ENCODE measurements at places on chromosomes 4 and X. TPM values are rescaled to one million over a fixed set of nuclear protein-coding genes. Genes with fewer than 3 reads are reported as not detected.

PPP1R2C gene
- not detected for total RNA-seq

JADE3 gene
- 10.2 TPM for total RNA-seq

BST1 gene
- not detected for total RNA-seq

DTHD1 gene
- not detected for total RNA-seq

RS1 gene
- not detected for total RNA-seq

ZNF630 gene
- total RNA-seq = 0.29 TPM

UGT2B11 gene
- not detected for total RNA-seq
